ENCODE measurements at places on chromosomes 16 and 17.

- no peak for DNase-seq
Observed at GRCh38 chr17:6355196-6355595, 79.7 kb downstream of the AIPL1 start.

DNA sequence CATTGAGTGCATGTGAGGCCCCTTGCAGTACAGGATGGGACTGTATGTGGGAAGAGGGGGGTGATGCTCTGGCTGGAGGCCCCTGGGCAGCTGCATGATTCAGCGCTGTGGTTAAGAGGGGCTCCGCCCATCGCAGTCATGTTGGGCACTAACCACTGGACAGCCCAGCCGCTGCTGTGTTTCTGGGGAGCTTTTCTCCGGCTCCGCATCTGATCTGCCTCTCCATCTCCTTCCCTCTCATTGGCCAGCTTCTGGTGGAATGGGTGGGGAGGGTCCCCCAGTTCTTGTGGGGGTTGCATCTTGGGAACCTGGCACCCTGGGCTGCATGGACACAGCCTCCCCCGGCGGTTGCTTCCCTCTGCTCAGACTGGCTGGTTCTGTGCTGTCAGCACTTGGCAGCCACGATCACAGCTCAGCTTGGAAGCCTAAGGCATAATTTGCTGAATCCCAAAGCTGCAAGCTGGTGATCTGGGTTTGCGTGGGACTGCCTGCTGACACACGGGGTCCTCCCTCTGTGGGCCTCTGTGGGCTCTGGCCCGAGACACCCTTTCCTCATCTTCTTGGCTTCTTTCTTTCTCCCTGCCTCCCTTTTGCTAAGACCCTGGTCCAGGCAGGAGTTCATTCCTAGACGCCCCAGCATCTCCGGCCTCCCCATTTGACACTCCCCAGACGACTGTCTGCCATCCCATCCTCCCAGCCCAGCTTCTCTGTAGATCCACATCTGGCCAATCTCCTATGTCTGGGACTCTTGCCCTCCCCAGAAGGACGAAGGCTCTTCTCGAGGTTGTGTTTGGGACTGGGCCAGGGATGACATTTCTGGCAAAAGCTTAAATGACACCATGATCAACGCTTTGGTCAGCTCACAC lies 168.3 kb downstream of the SEC14L1 start:
- DNase-seq = peak; percentile 49

- DNase-seq = no peak
Observed at GRCh38 chr17:57391857-57392471, 135.6 kb downstream of the MSI2 start.

DNA sequence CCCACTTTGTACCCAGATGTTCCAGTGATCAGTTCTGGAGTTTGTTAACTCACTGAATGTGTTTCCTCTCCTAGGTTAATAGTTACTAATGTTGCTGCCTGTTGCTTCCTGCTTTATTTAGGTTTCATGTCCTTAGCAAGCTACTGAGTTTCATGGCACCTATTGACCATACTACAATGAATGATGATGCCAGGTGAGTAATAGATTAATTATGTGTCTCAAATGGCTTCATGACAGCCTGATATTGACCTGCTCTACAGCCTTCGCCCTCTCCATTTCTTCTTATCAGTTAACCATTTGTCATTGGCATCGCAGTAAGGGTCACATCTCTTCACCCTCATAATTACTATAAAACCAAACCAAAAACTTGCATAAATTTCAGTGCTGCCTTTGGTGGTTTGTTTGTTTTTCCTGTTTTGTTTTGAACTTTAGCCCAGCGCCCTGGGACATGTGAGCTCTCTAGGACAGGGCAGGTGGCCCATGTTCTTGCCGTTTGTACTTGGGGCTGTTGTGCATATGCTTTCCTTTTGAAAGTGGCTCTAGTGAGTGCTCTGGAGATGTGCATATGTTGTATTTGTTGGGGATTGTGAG lies 82.8 kb downstream of the AATF start:
- DNase-seq = no peak

DNA sequence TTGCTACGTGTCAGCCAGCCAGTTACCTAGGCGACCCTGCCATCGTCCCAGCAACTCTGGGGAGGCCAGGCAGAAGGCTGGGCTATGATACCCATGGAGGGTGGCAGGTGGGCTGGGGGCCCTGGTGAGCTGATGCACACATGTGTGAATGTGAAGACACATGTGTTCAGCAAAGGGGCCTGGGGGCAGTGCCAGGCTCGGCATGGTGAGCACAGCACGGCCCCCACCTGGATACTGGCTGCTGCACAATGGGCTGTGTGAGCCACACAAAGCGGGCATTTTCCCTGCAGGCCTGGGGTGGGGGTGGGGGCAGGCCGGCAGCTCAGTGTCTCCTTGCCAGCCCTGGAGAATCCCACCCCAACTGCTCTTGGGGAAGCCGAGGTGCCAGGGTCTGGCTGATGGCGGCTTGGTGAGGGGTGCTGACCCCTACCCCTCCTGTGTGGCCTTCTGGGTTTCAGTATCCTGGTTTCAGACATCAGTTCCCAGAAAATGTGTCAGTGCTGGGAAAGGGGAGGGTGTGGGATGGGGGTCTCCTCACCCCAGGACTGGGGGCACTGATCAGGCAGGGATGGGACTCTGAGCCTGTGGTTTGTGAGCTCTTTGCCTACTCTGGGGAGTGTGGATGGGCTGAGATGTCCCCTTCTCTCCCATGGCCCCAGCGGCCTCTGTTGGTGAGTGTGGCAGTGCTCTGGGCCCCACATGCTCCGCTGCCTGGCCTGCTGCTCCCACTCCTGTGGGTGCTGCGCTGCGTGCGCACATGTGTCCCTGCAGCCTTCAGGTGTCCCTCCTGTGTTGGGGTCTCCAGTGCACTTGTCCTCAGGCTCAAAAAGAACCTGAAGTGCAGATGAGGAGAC lies 5.1 kb downstream of the LLGL1 start:
- no peak for DNase-seq

- DNase-seq = peak; percentile 73
Observed at GRCh38 chr17:48543107-48543853, 1.6 kb downstream of the HOXB2 start.

DNA sequence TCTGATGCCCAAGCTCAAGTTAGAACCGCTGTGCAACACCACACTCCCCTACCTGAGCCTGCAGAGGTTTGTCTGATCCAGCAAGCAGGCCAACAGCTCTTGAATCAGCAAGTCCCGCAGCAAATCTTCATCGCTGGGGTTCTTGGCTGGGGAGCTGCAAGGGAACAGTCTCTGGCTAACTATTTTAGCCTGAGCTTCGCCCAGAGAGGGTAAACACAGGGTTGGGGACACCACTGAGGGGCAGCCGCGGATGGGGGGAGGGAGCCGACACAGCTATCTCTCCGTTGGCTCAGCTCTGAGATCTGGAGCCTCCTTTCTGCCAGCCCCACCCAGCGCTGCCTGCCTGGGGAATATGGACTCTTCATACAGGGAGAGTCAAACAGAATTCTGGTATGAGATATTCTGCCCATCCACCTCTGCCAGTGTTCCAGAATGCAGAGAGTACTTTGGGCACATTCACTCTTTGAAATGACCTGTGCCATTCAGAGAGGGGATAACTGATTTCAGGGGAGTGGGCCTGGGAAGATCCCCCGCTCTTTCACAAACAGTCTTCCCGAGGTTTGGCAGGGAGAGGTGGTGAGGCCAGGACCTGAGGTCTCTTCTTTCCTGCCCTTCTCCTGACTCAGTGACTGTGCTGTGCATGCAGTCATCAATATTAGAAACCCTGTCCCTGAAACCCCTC lies 7.4 kb downstream of the GIP start:
- DNase-seq = no peak

DNA sequence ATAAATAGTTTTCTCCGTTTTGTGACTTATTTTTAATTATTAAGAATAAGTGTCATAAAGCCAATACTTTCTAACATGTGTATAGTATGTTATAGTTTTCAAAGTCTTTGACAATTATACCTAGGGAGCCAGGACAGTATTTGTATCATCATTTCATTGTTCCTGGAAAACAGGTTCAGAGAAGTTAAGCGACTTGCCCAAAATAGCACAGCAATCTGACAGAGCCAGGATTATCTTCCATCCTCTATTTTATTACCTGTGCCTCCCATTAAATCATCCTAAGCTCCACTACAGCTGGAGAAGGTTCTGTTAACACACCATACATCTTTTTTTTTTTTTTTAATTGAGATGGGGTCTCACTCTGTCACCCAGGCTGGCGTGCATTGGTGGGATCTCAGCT lies 718.4 kb downstream of the MAF start:
- DNase-seq = no peak

DNA sequence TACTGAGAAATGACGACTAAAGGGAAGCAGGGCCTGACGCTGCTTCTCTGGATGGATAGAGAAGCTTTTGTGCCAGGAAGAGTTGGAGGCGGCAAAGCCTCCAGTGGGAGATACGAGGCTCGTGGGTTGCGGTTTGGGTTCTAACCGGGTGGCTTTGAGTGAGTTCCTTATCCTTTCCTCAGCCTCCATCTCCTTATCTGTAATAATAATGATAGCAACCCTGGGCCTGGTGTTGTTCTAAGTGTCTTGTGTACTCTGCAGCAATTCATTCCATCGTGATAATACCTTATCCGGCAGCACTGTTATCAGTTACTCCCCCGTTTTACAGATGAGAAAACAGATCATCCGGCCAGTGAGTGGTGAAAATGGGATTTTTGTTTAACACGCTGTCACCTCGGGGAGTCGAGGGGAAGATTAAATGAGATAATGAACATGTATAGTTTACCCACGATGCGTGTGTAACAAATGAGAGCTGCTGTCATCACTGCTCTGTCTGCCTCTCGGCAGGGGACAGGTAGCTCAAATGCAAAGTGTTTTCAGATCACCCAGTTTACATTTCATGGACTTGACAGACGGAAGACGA lies 52.0 kb upstream of the LHX1 start:
- no peak for DNase-seq

DNA sequence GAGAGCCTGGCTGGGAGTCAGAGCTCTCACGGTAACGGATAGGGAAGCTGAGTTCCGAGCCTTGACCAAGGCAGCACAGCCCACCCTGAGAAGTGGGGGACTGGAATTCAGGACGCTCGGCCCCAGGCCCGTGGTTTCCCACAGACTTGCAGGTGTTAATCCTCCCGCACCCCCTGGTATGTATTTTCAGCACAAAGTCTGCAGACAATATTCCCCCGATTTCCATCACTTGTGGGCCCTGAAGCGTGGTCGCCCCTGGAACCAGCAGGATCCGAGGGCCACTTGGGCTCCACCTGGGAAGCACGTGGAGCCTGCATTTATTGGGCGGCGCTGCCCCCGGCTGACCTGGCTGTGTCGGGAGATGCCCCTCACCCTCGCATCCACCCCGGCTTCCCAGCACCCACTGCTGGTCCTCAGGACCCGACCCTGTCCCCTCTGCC lies 60.2 kb downstream of the WSB1 start:
- DNase-seq = no peak

DNA sequence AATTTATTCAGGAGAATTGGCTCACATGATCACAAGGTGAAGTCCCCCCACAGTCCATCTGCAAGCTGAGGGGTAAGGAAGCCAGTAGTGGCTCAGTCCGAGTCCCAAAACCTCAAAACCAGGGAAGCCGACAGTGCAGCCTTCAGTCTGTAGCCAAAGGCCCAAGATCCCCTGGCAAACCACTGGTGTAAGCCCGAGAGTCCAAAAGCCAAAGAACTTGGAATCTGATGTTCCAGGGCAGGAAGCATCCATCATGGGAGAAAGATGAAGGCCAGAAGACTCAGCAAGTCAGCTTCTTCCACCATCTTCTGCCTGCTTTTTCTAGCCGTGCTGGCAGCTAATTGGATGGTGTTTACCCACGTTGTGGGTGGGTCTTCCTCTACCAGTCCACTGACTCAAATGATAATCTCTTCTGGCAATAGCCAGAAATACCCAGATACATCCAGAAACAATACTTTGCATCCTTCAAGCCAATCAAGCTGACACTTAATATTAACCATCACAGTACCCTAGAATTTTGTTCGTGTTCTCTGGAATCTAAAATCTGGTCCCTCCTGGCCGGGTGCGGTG lies 40.4 kb downstream of the TMEM114 start:
- no peak for DNase-seq

DNA sequence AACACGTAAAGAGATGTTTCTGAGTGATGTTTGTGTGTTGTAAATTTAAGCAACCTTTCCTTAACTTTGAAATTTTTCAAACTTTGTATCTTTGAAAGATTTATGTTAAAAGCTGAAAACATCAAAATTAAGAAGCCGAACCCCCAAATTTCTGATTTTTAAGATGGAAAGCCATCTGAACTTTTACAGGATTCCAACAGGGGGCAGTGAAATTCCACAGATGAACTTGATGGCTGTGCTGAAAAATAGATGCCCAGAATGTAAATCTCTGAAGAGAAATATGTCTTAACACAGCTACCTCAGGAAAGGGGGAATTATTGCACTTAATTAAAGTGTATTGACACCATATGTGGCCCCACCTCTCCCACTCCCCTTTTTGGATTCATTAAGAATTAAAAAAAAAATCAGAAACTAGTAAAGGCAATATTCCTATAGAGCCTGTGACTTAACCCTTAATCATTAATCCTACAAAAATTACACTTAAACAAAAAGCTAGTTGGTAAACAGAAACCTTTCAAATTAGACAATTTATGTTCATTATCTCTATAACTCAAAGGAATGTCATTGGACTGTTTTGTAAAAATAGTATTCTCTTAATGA lies 597.9 kb downstream of the KCNJ2 start:
- peak; percentile 38 for DNase-seq

- no peak for DNase-seq
Observed at GRCh38 chr16:59611556-59611955, 877.4 kb upstream of the GOT2 start.

- peak; percentile 26 for DNase-seq
Observed at GRCh38 chr17:18187821-18188761, 4.5 kb downstream of the ALKBH5 start.

DNA sequence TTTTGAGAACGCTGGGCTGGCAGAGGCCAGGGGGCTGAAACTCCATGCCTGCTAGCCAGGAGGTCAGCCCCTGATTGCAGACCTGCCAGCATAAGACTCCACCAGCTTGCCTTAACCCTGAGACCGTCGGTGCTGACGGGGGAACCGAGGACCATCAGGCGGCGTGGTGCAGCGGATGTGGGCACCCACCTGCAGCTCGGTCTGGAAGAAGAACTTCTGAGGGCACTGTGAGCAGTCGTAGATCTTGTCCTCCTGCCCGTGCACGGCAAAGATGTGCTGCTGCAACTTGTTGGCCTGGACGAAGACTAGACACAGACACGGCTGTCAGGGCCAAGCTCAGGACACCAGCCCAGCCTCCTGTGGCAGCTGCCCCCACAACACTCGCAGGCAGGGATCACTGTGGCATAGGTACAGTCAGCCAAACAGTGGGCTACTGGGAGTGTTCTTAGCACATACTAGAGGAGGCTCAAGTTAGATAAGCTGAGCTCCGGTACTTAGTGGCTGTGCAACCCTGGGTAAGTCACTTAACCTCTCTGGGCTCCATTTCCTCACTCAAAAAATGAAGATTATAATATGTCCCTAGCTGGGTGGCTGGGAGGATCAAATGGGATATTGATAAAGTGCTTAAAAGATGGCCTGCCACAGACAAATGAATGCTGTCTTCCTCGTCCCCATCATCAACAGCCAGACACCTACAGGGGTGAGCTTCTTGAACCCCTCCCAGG lies 150.0 kb downstream of the C16orf78 start:
- DNase-seq = no peak

DNA sequence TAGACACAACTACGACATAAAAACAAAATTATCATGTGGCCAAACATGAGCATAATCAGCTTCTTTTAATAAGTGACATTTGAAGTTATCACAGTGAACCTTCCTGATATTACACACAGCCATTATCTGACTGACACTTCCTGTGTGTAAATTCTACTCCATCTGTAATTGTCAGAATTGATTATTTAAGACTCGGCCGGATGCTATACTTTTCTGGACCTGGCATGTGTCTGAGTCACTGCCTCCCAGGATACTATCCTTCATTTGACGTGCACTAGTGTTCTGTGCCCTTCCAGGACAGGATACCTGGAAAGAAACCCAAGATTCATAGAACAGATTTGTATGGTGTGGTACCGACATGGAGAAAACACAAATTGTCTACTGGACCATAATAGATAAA lies 242.0 kb downstream of the HS3ST3A1 start:
- no peak for DNase-seq

Data from Caki2 (cell line).